M059J (cell line): ENCODE measurements at places on chromosomes 16 and 17.
A peak's percentile ranks its signal among the peaks of the same experiment; 100 is the strongest.

GRCh38 chr17:50926523-50926922 lies 60.4 kb upstream of the TOB1 start:
- DNase-seq, result no peak

GRCh38 chr17:68383443-68384321 lies 73.6 kb downstream of the WIPI1 start:
- peak; percentile 86 for DNase-seq

DNA sequence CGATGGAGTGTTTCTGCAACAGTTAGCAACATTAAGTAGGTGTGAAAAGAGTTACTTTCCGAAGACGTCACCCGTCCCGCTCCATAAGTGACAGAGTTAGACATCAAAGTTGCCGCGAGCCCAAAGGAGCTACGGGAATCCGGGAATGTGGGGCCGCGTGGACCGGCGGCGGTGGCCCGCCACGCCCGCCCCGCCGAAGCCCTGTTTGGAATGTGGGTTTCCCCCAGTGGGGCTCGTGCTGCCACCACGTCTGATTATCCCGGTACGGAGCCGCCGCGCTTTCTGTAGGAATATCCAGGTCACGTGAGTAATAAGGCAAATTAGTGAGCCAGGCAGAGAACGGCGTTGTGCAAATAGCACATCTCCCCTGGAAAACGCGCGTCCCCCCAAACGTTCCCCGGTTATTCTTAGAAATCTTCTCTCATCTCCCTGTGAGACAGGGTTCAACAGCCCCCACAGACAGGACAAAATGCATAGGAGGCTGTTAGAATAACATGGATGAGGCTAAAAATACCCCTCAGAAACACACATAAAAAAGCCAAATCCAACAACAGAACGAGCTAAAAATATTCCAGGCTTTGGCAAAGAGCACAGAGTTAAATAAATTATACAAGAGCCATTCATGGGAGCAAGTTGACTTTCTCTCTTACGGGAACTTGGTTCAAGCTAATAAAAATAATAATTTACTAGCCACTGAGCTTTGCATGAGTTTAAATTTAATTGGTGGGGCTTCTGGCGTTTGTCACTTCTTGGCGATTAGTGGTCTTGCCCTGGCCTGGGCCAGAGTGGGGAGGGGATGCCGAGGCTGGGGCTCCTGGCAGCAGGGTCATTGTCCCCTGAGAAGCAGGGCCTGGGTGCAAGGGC lies 8.6 kb downstream of the BAHCC1 start:
- DNase-seq, result no peak

GRCh38 chr16:30892670-30893416 lies 1.0 kb downstream of the BCL7C start:
- no peak for DNase-seq

GRCh38 chr16:20676268-20676825 lies 21.1 kb downstream of the ACSM1 start:
- DNase-seq, result no peak

DNA sequence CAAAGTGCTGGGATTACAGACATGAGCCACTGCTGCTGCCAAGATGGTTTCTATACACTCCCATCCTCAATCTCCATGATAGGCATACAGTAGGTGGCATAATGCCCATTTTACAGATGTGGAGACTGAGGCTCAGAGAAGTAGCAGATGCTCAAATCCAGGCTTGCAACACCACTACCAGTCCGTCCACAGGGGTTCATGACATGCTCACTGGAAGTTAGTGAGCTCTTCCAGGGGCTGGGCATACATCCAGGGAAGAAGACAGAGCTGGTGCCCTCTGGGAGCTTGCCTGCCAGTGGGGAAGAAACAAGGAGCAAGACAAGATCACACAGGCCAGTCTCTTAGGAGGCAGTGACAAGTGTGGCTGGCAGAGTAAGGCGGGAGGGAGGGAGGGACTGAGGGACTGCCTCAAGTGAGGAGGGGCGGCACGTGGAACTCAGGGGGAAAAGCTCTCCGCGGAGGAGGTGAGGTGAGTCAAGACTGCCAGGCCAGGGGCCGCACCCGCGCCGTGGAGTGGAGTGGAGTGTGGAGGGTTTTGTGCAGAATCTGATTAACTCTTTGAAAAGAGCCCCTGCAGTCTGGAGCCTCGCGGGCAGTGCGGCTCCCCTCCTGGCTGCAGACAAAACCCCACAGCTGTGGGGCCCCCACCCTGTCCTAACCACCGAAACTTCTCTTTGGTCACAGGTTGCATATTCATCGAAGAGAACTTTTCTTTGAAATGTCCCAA lies 27.9 kb downstream of the SREBF1 start:
- DNase-seq, result no peak

GRCh38 chr16:24980077-24980793 lies 34.9 kb downstream of the ARHGAP17 start:
- peak; percentile 90 for DNase-seq

- DNase-seq, result no peak
These were observed 139.0 kb upstream of the ZFHX3 start for GRCh38 chr16:73186752-73187601.

DNA sequence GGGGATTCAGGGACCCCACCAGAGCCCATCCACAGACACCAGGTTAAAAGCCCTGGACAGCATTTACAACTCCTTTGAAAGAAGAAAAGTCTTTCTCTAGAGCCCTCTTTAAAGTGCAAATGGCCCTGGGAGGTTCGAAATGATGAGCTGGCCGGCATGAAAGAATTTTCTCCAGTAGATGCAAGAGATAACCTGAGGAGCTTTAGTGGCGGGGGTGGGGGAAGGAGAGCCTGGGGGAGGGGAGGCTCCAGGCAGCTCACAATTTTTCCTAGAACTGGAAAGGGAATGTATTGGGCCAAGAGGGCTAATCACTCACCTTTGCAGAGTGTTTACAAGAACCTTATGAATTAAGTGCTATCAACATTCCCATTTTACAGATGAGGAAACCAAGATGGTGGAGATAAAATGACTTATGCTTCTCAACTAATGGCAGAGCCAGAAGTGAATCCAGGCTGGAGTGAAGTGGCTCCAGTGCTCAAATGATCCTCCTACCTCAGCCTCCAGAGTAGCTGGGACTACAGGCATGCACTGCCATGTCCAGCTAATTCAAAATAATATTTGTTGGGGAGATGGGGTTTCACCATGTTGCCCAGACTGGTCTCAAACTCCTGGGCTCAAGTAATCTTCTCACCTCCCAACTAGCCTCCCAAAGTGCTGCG lies 4.2 kb upstream of the CDH1 start:
- peak; percentile 57 for DNase-seq

- no peak for DNase-seq
These were observed 59.7 kb downstream of the MYH13 start for GRCh38 chr17:10313037-10313672.

DNA sequence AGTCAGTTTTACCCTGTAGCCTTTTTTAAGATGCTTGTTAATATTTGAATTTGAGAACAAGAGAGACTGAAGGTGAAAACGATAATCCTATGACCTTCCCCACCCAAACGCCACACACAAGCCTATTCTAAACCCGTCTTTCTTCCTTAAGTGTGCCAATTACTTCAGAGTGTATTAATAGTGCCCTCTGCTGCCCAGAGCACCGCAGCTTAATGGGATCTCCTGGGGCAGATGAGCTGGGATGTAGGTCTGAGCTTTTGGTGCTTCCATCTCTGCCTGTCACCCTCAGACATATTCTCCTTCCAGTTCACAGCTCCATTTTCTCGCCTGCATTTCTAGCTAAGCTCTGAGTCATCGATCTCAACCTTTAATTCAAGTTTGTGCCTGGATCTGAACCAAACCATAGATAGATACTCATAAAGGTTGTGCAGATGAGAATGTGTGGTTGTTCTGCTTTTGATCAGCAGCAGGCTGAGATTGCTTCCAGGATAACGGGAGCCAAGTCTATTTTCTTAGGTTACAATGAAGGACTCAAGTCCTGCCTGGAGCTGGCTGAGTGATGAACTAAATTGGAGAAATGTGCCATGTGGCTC lies 46.4 kb upstream of the CDH13 start:
- peak; percentile 21 for DNase-seq

DNA sequence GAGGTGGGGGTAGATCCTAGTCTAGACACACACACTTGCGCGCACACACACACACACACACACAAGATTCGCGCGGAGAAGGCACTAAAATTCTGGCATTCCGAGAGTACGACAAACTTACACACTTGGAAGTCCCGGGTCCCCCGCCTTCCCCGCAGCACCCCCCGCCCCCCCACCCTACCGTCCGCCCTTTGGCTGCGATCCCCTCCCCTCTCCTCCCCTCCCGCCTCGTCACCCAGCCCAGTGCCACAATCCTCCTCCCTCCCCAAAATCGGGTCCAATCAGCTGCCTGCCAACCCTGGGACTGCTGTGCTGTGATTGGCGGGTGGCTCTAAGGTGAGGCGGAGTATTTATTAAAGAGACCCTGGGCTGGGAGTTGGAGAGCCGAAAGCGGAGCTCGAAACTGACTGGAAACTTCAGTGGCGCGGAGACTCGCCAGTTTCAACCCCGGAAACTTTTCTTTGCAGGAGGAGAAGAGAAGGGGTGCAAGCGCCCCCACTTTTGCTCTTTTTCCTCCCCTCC lies at the start of gene SOX9:
Gene SOX9 (plus strand): TSS at position 379 of the 522 bp plus-strand sequence. CDS start 372 bp downstream, outside the sequence.
- peak; percentile 97 for DNase-seq

DNA sequence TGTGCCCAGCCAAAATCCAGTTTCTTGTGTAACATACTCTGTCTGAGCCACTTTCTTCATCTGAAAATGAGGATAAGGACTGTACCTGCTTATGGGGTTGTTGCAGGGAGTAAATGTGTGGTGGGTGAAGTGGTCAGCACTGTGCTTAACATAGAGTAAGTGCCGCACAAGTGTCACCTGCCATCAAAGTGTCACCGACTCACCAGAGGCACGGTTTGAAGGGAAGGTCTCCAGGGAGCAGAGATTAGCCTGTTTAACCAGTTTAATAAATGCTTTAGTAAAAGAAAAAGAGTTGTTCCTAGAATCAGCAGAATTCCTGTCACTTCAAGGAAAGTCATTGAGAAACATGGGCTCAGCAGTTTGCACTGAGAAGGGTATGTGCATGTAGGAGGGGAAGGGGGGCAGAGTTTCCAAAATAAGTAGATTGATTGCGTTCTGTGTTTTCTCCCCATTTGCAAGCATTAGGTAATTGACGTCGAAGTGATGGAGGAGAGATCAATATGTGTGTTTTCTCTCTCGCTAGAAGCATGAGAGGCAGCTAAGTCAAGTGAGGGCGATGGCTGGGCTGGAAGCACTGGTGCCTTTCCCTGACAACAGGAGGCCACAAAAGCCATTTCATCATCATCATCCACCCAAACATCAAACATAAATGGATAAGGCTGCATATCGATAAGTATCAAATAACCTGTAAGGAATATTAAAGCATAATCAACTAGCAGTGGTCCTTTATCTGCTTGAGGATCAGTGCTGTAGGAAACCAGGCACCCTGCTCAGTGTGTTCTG lies 19.1 kb downstream of the FAM20A start:
- DNase-seq, result no peak

- DNase-seq, result no peak
These were observed 92.1 kb downstream of the WDR59 start for GRCh38 chr16:74892574-74893461.

GRCh38 chr16:3792472-3793012 lies 75.2 kb upstream of the TRAP1 start:
- no peak for DNase-seq

DNA sequence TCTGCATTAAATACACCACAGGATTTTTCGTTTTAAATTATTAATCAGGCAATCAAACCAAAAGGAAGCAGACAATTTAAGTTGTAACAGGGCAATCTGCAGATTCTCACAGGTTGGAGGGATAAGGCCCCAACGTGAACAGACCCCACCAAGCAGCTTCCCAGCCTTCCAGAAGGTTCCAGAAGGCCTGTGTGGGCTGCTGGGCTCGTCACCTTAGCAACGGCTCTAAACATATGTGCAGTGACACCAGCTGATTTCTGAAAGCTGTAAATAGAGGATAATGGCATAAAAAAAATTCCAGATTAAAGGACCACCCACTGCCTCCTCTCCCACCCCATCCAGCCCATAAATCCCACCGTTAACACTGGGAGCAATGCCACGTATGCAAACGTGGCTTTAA lies 123.8 kb downstream of the ZNF778 start:
- no peak for DNase-seq

DNA sequence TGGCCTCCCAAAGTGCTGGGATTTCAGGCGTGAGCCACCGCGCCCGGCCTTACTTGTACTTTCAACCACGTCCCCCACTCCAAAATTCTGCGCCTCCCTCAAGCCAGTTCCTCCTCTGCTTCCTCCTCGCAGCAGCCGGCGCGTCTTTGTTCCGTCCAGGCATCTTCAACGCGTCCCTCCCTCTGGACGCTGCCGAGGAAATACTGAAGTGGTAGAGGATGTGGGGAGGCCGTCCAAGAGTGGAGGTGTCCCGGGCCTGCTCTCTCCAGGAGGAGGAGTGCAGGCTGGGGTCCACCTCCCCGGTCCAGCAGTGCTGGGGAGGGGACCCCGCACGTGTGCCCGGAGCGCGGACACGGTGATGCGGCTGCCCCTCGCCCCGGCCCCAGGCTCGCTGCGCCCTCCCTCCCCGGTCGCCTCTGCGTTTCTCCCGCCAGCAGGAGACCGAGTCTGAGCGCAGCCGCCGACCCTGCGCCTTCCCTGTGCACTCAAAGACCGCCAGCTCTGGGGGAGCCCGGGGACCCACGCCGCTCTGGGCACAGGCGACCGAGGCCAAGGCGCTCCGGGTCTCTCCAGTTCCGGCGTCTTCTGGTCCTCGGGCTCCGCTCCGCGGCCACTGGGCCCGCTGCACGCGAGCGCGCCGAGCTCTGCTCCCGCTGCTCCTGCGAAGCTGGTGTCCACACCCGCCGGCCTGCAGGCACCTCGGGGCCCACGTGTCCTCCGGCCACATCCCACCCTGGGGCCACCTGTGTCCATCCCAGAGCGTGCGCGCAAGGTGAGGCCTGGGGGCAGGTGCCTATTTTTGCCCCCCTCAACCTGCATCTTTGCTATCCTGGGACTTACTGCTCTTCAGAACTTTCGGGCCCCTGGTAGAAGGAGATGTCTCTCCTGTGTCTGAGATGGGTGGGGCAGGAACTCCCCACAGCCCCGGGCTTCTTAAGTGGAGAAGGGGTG lies 31.7 kb downstream of the OSBPL7 start:
- peak; percentile 57 for DNase-seq

DNA sequence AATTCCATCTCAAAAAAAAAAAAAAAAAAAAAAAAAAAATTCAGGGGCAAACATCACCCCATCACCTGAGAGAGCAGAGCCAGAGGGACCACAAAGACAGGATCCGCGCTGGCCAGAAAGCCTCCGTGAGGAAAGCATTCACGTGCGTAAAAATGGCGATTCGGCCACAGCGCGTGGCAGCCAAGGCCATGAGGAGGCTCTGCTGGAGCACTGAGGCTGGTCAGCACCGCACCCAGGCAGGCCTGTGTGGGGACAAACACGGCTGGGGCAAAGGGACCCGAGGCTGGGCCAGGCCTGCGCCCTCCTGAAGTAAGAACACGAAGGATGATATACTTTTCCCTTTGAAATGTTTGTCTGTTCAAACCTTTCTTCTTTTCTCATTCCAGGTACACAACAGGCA lies 45.2 kb downstream of the MAP1LC3B start:
- DNase-seq, result no peak

- DNase-seq, result no peak
These were observed 6.1 kb upstream of the CCL8 start for GRCh38 chr17:34313164-34313563.

DNA sequence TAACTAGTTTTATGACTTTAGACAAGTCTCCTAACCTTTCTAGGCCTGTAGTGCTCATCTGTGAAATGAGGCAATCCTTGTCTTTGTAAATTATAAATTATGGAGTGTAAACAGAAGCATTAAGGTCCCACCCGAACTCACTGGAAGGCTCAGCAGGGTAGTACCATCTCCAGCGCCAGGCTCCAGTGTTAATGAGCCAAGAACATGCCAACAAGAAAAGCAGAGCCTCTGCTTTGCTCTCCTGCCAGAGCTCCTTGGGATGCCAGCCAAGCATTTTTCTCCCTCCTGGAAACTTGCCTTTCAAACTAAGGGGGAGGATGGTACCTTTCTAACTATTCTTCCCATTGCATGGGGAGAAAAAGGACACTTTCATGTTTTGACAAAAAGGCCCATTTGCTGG lies 14.9 kb downstream of the LIMD2 start:
- no peak for DNase-seq
